ENCODE measurements at places on chromosomes 7 and 10.

GRCh38 chr7:138798836-138799235 is 840 bp upstream of the ATP6V0A4 start:
- no peak for DNase-seq

DNA sequence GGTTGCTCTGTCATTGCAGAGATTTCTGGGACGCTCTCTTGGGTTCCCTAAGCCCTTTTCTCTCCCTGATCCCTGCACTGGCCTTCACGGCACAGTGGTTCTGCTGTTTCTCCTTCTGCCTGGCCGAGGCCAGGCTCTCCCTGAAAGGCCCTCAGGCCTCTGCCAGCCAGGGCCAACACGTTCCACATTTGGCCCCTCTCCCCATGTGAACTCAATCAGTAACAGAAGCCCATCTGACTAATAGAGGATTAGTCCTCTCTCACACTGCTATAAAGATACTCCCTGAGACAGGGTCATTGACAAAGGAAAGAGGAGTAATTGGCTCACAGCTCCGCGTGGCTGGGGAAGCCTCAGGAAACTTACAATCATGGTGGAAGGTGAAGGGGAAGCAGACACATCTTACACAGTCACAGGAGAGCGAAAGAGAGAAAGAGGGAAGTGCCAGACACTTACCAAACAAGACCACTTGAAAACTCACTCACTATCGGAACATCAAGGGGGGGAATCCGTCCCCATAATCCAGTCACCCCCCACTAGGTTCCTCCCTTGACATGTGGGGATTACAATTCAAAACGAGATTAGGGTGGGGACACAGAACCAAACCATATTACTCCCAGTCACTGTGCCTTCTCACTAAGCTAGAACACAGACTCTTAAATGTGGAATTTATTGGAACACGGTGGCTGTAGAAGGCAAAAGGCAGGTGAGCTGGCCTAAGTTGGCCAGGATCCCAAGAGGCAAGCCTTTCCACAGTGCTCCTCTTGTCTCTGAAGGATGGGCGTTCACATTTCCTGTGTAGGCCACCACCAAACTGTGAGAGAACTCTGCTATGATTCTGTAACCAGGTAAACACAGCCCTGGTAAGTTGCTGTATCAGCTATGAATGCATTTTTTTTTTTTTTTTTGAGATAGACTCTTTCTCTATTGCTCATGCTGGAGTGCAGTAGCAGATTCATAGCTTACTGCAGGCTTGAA is 8.8 kb downstream of the FZD8 start:
- DNase-seq = no peak

- no peak for DNase-seq
Measured at GRCh38 chr10:4260483-4261124, 475.6 kb upstream of the KLF6 start.

DNA sequence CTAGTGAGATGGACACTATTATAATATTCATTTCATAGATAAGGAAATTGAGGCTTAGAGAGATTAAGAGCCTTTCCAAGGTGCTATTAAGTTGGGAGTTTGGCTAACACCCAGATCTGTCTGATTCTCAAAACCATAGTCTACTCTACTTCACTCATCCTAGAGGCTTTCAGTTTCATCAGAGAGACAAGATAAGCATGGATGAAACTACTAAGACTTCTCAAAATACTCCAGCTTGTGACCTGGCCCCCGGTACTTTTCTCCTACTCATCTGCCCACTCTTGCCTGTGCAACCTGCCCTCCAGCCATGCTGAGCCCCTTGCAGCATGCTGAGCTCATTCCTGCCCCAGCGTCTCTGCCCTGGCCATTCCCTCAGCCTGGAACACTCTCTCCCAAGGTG is 12.2 kb upstream of the SLC35B4 start:
- DNase-seq = no peak

DNA sequence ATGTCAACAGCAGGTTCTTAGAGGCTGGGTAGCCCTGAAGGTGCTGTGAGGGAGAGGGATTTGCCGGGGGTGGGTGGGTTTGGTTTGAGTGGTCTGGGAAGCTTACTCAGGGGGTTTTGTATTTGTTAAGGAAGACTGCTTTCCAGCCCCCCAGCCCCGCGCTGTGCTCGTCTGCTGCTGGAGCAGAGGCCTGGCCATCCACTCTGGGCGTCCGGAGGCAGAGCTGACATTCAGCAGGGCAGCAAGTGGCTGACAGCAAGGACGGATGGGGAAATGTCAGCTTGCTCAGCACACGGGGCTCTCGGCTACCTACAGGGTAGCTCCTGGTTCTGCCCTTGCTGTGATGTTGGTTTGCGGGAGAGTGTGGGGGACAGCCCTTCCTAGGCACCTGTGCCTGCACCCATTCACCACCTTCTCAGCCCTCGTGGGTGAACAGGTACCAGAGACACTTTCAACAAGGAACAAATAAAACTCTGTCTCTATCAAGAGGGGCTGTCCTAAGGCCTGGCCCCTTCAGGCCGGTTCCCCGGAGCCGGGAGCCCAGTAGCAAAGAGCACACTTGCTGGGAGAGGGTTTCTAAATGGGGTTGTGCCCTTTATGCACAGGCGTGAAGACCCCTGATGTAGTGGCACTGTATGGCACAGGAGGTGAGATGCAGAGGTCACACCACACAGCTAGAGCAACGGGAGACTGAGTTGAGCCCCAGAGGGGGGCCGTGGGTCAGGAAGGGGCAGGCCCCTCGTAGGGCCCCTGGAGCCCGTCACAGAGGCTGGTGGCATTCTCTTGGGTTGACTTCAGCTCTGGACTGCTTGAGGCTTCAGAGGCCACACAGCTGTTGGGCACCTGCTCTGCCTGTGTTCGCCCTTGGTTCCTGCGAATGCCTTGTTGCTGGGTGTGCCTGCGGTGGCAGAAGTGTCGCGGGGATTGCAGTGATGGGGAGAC is 72.2 kb upstream of the SHH start:
- DNase-seq = no peak

GRCh38 chr7:157027568-157028198 is 17.2 kb upstream of the MNX1 start:
- no peak for DNase-seq

DNA sequence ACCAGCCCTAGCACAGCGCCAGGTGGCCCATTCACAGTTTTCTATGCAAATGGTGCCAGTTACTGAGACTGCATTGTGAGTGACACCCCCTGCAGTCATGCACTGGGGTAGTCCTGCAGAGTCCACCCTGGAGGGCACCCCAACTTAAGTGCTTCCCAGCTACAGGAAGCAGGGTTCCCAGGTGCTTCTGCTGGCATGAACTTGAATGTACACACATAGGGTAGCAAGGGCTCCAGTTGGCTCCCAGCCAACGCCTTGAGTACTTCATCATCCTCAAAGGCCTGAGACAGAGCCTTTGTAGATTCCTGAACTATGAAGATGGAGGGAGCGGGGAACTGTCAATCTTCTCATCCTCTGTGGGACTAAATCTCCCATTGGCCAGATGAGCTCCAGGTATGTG is 11.5 kb upstream of the NPFFR1 start:
- no peak for DNase-seq

- DNase-seq = no peak
Measured at GRCh38 chr7:123220396-123220795, 20.6 kb upstream of the SLC13A1 start.

GRCh38 chr10:93852476-93853095 is 41.2 kb upstream of the SLC35G1 start:
- no peak for DNase-seq

DNA sequence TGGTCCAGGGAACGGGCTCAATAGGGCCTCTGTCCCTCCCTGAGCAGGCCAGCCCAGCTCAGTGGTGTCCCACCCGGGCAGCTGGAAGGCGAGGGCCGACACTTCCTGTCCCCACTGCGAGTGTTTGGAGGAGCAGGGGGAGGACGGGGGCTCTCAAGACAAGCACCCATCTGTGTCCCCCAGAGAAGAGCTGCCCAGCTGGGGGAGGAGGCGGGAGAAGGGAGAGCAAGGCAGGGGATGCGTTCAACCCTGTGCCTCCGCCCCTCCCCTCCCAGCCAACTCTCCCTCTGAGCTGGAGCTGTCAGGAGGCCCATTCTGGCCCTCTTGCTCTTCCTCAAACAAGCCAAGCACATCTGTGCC is 35.7 kb downstream of the ZCCHC24 start:
- DNase-seq = no peak

Data from stimulated activated CD4-positive, alpha-beta T cell treated with anti-CD3 and anti-CD28 coated beads, TNF-alpha, amount 100 ng/mL, for 24 hours (primary cell).